ENCODE measurements at places on chromosomes 11 and 22.
A peak's percentile ranks its signal among the peaks of the same experiment; 100 is the strongest.

DNA sequence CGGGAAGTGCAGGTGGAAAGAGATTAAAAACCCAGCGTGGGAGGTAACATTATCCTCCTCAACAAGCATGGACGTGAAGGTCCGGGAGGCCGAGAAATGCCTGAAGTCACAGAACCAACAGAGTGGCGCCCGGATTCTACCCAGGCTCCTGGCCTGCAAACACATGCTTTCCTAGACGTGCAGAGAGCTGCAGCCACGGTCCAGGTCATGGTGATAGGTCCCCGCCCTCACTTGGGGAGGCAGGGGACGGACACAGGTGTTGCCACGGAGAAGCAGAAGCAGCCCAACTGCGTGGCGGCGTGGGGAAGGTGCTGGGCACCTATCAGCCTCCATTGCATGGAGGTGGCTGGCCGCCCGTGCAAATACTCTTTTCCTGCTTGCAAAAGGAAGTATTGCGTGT, 148.8 kb downstream of the MPPED1 start:
- no peak for DNase-seq

GRCh38 chr11:73983741-73984538, 1.3 kb upstream of the UCP2 start:
- peak; percentile 70 for DNase-seq

GRCh38 chr11:123241294-123241693, 46.2 kb upstream of the CLMP start:
- no peak for DNase-seq

GRCh38 chr11:10592331-10592730, 23.9 kb upstream of the LYVE1 start:
- DNase-seq: no peak

GRCh38 chr11:23846902-23847422, 649.9 kb upstream of the LUZP2 start:
- DNase-seq: no peak

- no peak for DNase-seq
Observed at GRCh38 chr22:29639096-29639495, 35.7 kb downstream of the NF2 start.

GRCh38 chr11:6505577-6506240, 8.6 kb downstream of the DNHD1 start:
- peak; percentile 55 for DNase-seq

- no peak for DNase-seq
Observed at GRCh38 chr11:71355281-71355680, 92.9 kb downstream of the DHCR7 start.

GRCh38 chr11:14554959-14555358, 34.8 kb upstream of the PSMA1 start:
- DNase-seq: no peak

GRCh38 chr22:28106617-28107016, 187.6 kb upstream of the PITPNB start:
- no peak for DNase-seq

DNA sequence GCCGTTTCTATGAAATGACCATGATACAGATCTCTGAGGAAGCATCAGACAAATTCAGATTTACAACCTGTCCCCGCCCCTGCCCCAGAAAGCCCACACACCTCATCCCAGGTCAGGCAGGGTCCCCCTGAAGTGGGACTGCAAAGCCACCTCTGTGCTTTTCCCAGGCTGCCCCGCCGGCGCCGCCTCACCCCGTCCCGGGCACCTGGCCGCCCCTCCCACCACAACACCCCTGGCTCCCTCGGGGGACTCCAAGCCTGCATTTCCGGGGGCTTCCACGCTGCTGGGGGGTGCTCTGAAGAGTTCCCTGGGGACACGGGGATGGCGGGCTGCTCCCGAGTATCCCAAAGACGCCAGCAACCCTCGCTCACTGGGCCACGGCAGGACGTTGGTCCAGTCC, 23.2 kb downstream of the DRD4 start:
- no peak for DNase-seq

DNA sequence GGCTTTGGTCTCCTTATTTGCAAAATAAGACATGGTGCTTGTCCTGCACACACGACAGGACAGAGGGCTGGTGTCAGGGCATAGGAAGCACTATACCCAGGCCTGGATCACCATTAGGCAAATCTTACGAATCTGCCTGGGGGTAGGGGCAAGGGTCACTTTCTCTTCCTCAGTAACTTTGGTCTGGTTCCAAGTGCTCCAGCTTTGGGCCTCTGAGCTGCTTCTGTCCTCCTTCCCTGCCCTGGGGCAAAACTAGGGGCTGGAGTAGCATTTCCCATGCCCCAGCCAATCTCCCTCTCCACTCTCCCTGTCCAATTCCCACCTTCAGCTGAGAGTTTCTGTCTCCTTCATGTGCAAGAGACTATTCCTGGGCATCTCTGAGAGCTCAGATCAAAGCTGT, 123.7 kb upstream of the NECTIN1 start:
- no peak for DNase-seq

DNA sequence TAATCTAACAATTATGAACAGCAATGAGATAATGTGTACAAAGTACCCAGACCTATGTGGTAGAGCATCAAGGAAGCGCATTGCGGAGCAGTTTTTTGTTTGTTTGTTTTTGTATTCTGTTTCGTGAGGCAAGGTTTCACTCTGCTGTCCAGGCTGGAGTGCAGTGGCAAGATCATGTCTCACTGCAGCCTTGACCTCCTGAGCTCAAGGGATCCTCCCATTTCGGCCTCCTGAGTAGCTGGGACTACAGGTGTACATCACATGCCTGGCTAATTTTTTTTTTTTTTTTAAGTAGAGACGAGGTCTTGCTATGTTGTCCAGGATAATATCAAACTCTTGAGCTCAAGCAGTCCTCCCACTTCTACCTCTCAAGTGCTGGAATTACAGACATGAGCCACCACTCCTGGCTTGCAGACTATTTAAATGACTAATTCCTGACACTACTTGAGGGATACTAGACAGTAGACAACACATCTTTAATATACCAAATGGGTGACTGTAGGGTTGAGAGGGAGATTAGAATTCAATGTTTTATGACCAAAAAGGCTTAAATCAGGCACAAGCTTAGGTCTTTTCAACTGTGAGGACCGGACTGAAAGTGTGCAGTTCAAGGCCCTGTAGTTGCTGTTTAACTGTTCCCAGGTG, 12.7 kb downstream of the OR51B4 start:
- no peak for DNase-seq

GRCh38 chr22:41429232-41429950, 17.2 kb downstream of the TOB2 start:
- no peak for DNase-seq

DNA sequence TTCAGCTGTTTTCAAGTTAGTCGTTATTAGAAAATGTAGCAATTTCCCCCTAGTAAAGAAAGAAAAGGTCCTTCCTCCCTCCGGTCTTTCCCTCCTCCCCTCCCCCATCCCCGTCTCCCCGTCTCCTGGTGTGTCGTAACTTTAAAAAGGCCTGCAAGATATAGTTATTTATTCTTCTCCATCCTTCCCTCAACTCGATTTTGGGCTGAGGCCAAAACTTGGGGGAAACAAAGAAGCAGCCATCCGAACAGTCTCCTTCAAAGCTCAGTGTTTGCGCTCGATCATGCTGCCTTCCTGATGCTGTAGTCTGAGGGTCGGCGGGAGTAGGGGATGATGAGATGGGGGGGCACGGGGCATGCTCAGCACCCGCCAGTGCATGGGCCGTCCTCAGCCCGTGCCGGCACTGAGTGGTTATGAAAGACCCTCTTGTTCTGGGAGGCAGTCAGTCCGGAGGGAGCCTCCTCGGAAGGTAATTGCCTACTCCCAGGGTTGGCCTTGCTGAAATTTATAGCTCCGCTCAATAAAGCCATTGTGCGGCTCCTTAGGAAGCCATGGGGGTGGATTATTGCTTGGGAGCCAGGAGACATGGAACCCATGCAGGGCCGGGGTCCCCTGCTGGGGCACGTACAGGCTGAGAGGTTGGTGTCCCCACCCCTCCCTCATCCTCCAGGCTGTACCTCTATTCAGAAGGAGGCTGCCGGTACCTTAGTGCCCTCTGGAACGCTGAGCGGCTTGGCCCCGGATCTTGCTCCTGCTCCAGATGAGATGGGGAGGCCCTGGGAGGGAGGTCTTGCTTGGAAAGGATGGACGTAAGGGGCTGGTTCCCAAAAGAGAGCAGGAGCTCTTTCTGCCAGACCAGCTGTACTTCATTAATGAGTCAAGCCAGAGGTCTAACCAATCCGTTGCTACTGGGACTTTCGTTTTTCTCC, 212.7 kb upstream of the CADM1 start:
- DNase-seq: no peak

GRCh38 chr11:119374632-119375336, 6.7 kb downstream of the USP2 start:
- DNase-seq: no peak

GRCh38 chr11:16111690-16112089, 244.7 kb downstream of the SOX6 start:
- DNase-seq: no peak

- no peak for DNase-seq
Observed at GRCh38 chr11:69948256-69949141, 129.3 kb upstream of the FGF3 start.

DNA sequence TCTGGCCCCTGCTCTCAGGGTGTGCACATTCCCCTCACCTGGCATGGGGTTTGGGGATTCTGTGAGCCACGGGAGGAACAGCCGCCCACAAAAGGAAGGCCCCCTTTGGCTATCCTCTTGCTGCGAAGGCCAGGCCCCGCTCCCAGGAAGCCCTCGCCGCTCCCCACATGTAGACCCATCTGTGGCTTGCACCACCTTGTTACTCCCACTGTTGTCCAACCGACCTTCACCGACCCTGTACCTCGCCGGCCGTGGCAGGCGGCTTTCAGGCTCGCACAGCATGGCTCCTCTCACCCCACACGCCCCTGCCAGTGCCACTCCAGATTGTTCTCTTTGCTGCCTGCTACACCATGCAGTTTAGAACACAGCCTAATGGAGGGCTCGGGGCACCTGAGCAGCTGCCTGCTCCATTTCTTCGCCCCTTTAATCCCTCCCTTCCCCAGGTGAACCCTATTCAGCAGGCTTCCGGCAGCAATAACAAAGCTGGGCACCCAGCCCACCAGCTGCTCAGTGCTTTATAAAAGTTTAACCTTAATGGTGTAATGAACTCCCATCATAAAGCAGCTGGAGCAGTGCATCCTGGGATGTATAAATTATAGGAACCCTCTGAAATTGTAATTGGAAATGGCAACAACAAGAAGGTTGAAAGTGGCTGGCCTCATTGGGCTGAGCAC, 10.7 kb downstream of the DAGLA start:
- peak; percentile 92 for DNase-seq

All from NCI-H2081 (cell line).